Activated gamma-delta T cell (primary cell): ENCODE measurements at places on chromosomes 13 and 19.

DNA sequence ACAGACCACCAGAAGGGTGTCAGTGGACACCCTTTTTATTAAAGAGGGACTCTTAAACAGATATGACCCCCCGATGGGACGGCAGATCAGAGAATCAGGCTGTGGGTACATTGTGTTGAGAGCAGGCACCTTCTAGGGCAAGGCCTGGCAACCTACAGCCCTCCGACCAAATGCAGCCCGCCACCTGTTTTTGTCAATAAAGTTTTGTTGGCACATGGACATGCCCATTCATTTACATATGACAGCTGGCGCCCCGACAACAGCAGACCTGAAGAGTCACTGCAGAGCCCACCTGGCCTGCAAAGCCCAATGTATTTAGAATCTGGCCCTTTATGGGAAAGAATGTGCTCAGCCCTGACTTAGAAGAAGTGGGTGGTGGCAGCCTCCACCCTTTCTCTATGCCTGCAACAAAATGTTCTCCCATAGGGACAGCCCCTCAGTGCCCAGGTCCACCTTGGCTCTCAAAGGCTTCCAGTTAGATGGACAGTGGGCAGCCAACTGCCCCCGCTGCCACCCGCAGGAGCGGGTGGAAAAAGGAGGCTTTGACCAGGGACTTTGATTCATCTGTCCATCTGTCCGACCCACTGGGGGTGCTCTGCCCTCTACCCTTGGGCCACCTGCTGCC lies 184.9 kb downstream of the PTPRS start:
- no peak for DNase-seq

- no peak for DNase-seq
Observed at GRCh38 chr13:20460761-20461160, 64.9 kb downstream of the CRYL1 start.

DNA sequence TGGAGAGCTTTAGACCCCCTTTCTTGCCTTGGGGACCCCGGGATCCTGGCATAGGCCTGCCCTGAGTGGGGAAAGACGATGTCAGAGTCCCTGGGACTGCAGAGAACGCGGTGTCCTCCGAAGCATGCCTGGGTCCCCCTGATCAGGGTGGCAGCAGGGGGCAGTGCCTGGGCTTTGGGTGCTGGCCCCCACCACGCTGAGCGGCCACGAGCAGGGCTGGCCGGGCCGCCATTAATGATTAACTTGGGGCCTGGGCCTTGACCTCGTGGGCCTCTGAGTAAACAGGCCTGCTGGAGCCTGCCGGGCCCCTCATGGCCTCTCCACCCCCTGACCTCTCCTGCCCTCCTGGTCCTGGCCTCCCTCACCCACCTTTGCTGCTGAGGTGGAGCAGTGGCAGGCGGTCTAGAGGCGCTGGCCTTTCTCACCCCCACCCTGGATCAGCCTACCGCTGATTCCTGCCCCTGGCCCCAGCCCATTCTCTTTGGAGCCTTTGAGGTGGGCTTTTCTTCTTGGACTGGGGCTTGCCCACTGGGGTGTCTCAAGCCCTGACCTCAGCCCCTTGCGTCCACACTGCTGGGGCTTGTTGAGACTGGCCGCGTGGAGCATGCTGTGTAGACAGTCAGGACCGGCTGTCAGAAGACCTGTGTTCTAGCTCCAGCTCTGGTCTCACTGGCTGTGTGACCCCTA lies 26.3 kb downstream of the CEBPA start:
- DNase-seq: no peak

- DNase-seq: no peak
Observed at GRCh38 chr13:78971355-78972025, 312.5 kb upstream of the OBI1 start.

GRCh38 chr13:48586591-48587103 lies 53.8 kb upstream of the RCBTB2 start:
- DNase-seq: no peak

GRCh38 chr19:7921302-7921966 lies 1.3 kb downstream of the SNAPC2 start:
- no peak for DNase-seq

DNA sequence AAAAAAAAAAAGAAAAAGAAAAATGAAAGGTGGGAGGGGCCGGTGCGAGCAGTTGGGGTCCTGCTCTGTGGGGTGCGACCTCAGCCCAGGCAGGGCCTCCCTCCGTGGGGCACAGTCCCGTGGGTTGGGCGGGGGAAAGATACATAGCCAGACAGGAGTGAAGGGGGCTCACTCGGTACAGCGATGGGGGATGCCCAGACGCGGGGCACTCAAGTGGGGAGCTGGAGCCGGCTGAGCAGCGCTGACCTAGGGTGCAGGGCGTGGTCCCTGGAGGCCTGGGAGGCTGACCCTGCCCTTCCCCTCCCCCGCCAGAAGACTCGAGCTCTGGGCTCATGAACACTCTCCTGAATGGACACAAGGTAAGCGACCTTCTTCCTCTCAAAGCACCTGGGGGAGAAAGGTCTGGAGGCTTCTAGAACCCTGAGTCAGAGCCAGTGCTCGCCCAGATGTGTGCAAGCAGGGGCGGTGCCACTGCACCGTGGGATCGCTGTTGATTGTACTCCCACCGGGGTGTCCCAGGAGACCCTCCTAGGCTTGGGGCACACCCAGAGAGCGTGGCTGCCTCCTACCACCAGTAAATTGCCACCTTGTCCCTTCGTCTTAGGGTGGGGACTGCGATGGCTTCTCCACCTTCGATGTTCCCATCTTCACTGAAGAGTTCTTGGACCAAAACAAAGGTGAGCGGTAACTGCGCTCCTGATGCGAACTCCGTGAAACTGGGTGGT lies 3.4 kb downstream of the HMG20B start:
- no peak for DNase-seq

DNA sequence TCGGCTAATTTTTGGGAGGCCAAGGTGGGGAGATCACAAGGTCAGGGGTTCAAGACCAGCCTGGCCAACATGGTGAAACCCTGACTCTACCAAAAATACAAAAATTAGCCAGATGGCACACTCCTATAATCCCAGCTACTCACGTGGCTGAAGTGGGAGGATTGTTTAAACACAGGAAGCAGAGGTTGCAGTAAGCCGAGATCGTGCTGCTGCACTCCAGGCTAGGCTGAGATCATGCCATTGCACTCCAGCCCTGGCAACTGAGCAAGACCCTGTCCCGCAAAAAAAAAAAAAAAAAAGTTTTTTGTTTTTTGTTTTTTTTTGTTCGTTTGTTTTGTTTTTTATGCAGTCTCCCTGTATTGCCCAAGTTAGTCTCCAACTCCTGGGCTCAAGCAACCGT lies 21.2 kb downstream of the MAST1 start:
- no peak for DNase-seq

DNA sequence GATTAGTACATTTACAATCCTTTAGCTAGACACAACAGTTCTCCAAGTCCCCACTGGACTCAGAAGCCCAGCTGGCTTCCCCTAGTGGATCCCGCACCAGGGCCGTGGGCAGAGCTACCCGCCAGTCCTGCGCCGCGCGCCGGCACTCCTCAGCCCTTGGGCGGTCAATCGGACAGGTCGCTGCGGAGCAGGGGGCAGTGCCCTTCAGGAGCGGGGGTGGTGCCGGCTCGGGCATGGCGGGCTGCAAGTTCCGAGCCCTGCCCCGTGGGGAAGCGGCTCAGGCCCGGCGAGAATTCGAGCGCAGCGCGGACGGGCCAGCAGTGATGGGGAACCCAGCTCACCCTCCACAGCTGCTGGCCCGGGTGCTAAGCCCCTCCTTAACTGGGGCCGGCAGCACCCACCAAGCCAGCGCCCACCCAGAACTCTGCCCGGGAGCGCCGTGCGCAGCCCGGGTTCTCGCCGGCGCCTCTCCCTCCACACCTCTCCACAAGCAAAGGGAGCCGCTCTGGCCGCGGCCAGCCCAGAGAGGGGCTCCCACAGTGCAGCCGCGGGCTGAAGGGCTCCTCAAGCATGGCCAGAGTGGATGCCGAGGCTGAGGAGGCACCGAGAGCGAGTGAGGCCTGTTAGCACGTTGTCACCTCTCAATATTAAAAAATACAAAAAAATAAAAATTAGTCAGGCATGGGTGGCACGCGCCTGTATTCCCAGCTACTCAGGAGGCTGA lies 12.9 kb downstream of the EBPL start:
- DNase-seq: peak; percentile 7

DNA sequence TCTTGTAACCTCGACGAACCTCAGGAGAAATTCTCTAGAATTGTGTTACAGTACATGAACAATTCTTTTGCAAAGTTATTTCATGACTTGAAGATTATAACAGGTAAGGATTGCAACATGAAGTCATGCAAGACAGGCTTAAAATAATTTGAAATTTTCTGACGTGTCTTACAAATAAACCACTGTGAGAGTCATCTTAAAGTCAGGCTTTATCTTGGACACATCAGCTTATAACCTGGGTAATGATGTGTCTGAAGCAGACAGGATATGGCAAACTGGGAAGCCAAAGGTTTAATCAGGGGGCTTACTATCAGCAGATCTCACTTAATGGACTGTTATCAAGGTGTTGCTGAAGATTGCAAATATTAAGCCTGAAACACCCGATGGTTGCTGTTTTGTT lies 407.8 kb downstream of the KLF5 start:
- DNase-seq: no peak

- no peak for DNase-seq
Observed at GRCh38 chr19:11399667-11400066, 15.6 kb upstream of the EPOR start.

GRCh38 chr13:112202266-112202665 lies 135.3 kb downstream of the SOX1 start:
- no peak for DNase-seq

- no peak for DNase-seq
Observed at GRCh38 chr13:29101905-29102304, 281.8 kb downstream of the MTUS2 start.
